ENCODE measurements at places on chromosomes 7 and 10.

GRCh38 chr7:28434510-28434909, 22.2 kb downstream of the CREB5 start:
- no peak for DNase-seq

- DNase-seq: no peak
Measured at GRCh38 chr10:47243791-47244190, 56.2 kb upstream of the GDF10 start.

GRCh38 chr10:77282163-77282562, 355.4 kb downstream of the KCNMA1 start:
- no peak for DNase-seq

- no peak for DNase-seq
Measured at GRCh38 chr7:71753956-71754664, 622.2 kb downstream of the GALNT17 start.

- DNase-seq: peak; percentile 76
Measured at GRCh38 chr10:122164023-122164601, 107.0 kb upstream of the BTBD16 start.
